ENCODE measurements at places on chromosomes 7 and 10. TPM values are rescaled to one million over a fixed set of nuclear protein-coding genes. Genes with fewer than 3 reads are reported as not detected.

- peak; percentile 42 for DNase-seq
These were observed 29.5 kb downstream of the BAG3 start for GRCh38 chr10:119680650-119681081.

- DNase-seq: no peak
These were observed 313.3 kb downstream of the TYW1 start for GRCh38 chr7:67309764-67310549.

DNA sequence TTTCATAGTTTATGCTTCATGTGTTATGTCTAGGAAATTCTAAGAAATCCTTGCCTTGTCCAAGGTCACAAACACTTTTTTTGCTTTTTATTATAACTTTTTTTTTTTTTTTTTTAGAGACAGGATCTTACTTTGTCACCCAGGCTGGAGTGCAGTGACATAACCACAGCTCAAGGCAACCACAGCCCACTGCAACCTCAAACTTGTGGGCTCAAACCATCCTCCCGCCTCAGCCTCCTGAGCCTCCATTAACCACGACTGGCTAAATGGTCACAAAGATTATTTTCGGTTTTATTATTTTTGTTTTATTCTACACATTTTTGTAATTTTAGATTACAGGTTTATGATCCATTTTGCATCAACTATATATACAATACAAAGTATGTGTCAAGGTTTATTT is 7.1 kb upstream of the FAM204A start:
- DNase-seq: no peak

GRCh38 chr10:119269737-119270136 is 62.4 kb downstream of the GRK5 start:
- no peak for DNase-seq

DNA sequence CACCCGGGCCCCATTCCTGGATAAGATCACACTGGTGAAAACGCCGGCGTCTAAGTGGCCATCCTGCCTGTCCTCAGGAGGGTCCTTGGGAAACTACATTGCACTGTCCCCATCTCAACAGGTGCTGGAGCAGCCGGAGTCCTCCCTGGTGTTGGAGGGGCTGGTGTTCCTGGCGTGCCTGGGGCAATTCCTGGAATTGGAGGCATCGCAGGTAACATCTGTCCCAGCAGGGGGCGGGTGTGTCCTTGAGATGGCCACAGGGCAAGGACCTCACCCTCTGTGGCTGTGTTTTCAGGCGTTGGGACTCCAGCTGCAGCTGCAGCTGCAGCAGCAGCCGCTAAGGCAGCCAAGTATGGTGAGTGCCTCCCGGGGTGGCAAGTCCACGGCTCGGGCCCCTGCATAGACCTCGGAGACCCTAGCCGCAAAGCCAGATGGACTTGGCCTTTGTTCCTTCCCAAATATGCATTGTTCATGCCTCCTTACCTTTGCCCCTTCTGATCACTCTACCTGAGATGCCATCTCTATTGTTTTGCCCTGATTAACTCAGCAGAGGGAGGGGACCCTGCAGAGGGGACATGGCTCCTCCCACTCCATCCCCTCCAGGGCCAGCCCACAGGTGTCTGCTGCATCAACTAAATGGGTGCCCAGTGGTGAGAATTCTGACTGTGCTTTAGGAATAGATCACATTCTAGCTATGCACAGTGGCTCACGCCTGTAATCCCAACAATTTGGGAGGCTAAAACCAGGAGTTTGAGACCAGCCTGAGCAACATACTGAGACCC is 23.8 kb downstream of the ELN start:
- no peak for DNase-seq

- DNase-seq: no peak
These were observed 199.8 kb upstream of the CNTNAP2 start for GRCh38 chr7:145916776-145917175.

DNA sequence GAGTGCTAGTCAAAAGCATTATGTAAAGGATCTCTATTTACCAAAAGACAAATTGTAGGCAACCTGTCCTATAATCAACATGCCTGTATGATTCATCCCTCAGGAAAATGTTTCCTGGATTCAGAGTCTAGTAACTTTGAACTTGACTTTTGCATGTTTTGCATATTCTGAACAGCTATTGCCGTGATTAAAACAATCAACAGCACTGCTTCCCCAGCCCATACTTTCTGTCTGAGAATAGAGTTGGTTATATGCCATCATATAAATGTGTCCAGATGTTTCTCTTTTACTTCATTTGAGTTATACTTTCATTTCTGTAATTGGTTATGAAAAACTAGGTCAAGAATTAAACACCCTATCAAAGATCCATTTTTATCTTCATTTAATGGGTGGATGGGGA is 83.5 kb downstream of the ZMYND11 start:
- DNase-seq: peak; percentile 21

DNA sequence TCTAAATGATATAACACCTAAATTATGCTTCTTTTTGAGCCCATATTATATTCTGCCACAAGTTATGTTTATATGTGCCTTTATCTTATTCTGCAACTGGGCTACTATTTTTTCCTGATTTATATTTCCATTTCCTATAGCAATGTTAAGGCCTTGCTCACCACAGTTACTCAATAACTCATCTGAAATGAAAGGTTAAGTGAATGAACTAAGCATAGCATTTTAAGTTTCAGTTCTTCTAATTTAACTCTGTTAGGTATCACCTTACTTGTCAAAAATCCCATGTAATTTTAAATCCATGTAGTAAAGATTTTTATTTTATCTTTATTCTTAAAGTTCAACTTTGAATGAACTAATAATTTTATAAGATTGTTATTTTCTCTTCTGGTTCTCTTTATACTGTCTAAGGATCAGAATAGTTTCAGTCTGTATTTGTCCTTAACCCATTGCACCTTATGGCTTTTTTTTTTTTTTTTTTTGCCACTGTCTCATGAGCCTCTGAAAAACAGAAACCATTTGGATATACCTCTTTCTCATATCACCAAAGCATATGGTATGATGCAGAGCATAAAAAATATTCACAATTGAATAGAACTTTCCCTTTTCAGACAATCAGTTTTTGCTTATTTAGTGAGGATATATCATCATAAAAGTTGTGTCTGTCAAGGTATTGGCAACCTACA is 301.8 kb upstream of the ZWINT start:
- DNase-seq: no peak

DNA sequence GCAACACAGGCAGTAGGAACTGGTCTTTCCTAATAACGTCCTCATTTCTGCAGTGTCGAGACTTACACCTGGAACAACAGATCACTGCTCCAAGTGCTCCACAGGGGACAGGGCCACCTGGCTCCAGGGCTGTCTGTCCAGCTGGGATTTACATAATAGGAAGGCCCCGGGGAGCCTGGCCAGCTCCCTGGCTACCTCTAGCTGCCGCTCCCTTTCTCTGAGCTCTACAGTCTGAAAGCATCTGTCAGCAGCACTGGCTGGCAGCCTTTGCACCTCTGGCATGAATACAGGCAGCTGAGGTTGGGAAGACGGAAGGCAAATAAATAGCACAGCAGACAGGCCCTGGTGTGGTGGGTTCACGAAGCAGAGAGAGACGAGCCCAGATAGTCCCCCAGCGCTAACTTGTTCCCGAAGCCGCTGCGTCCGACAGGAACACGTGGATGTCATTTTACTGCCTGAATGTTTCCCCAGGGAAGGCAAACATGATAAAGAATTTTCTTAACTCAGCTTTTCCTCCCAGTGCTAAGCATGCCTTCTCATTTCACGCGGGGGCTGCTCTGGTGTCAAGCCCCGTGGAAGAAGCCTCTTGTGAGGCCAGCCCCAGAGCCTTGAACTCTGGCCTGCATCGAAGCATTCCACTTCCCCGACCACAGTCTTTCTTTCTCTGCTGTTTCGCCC is 105.4 kb downstream of the ITIH5 start:
- no peak for DNase-seq

DNA sequence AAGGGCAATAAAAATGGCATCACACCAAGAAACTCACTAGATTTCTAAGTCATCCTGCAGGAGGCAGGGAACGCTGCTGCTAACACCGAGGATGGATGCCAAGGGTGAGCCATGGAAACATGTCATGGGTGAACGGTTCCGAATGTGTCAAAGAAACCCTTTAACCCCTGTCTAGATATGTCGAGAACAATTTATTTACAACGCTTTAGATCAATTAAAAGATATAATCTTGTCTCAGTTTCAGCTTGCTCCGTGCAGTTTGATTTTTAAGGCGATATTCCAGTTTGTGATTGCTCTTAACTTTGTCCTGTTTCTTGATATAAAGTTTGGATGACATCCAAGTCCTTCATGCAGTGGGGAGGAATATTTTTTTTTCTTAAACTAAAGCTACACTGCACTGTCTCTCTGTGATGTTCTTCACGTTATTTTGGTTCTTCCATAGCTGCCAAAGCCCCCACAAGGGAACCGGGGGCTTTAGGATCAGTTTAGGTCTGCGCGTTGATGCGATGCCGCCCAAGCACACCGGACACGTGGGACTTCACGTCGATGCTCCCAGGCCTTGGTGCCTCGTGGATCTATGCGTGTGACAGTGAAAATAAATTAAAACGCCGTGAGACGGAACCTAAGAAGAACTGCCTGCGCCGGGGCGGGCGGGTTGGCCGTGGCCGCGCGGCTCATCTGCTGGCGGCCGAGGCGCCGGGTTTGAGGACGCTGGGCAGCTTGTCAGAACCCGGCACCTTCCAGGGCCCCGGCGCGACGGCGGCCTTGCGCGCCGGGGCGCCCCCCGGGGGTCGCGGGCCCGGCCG is 220.3 kb downstream of the PHTF2 start:
- DNase-seq: peak; percentile 58

DNA sequence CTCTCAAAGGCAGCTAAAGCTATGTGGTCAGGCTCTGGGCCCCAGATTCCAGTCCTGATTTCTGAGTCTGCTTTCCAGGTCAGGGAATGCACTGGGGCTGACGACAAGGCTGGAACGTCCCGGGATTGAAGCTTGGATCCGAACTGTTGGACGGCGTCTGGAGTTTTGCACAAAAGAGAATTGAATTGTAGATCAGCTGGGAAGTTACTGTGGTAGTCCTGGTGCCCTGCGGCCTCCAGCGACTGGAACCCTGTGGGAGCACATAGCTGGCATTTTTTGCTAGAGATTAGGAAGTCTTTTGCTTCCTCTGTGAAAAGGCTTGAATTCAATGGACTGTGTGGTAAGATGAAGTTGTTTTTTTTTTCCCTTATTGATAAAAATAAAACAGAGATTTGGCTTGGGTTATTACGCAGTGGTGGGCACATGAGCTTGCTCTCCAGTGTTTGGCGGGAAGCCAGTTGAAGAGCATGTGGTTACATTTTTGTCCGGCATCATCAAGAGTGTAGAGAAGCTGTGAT is at the start of gene HK1:
TSS of gene HK1 (plus strand) at position 51 of the 518 bp plus-strand sequence.
- peak; percentile 18 for DNase-seq

DNA sequence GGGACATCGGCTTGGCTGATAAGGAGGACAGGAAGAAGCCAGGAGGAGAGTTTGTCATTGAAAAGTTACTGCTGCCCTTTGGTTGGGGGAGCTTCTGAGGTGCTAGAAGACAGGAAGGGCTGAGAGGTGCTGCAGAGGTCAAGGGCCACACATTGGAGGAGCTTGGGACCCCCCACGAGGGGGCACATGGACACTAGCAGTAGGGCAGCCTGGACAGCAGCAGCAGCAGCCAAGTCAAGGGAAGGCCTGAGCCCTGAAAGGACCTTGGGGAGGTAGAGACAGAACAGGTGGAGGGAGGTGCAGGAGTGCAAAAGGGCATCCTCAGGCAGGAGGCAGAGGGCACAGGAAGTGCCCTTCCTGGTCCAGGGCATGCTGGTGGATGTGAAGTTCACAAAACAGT is 439.7 kb upstream of the IGFBP3 start:
- DNase-seq: no peak

GRCh38 chr10:76733441-76733936 is 904.1 kb downstream of the KCNMA1 start:
- no peak for DNase-seq

GRCh38 chr10:101857802-101858476 is 14.3 kb upstream of the KCNIP2 start:
- no peak for DNase-seq

The IGF2BP3 gene
- total RNA-seq: 50.8 TPM

The RABGEF1 gene
- total RNA-seq: 72.2 TPM

The GRID1 gene
- total RNA-seq: 0.20 TPM

The ZNF503 gene
- total RNA-seq: 5.2 TPM

The RAMP3 gene
- not detected for total RNA-seq

The PTPN20 gene
- 9.5 TPM for total RNA-seq
